ENCODE measurements at places on chromosomes 6 and 20.

DNA sequence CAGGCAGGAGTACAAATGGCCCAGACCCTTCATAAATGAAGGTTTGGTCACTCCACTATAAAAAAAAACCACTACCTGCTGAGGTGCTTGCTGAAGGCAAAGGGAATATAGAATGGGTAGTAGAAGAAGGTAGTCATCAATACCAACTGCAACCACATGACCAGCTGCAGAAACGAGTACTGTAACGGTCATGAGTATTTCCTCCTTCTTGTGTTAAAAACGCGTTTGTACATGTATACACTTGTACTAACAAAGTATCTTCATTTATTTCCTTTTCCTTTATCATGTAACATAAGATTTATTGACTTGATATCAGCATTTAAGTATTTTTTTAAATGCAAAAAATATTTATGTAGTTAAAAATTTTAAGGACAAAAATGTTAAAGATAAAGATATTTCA is 238.6 kb downstream of the TFAP2B start:
- no peak for DNase-seq

DNA sequence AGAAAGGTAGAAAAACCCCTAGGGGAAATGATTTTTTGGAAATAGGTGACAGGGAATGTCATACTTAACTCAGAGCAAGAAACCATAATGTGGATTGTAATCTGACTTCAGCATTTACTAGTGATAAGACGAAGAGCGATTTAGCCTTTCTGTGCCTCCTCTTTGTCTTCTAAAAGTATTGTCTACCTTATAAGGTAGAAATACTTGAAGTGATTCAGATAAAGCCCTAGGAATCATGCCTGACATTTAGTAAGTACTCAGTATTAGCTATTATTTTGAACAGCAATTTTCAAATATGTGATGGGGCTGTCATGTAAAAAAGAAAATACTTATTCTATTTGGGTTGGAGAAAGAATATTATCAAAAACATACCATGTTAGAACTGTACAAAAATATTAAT is 525.9 kb upstream of the EYS start:
- DNase-seq, result no peak

- no peak for DNase-seq
Measured at GRCh38 chr20:17616480-17617211, 46.8 kb downstream of the DSTN start.

DNA sequence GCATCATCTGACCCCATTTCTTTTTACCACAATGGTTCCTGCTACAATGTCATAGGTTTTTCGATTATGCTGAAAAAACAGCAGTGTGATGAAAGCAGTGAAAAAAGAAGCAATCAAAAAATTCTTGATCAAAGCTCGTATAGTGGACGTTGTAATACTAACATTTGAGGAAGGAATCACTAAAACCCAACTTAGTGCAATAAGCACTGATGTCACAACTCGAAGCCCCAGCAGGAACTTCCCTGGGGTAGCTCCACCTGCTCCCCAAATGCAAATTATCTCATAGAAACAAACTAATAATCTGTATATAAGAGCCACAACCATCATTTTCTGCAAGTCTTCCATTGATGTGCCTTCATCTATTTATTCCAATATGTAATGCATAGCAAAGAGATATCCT is 285.6 kb upstream of the SGK1 start:
- DNase-seq, result no peak

DNA sequence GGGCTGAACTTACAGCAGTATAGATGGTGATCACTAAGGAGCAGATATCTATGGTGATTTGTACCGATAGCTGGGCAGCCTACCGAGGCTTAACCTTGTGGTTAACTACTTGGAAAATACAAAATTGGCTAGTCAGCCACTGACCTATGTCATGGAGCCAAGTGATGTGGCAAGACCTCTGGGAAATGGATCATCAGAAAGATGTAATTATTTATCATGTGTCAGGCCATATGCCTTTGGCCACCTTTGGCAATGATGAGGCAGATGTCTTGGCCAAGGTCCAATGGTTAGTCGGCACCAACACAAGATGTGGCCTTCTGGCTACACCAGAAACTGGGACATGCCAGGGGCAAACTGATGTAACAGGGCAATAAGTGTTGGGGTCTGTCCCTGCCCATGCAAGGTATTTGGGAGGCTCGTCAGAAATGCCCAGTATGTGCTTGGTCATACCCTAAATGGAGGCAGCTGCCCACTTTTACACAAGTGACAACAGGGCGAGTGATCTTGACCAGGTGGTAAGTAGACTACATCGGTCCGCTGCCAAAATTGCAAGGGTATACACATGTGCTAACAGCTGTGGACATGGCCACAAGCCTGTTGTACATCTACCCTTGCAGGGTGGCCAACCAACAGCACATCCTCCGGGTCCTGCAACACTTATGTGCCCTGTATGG is 30.1 kb downstream of the HDDC2 start:
- no peak for DNase-seq

- no peak for DNase-seq
Measured at GRCh38 chr20:251354-251753, 6.2 kb upstream of the DEFB132 start.

- no peak for DNase-seq
Measured at GRCh38 chr6:139640921-139641320, 266.5 kb upstream of the CITED2 start.

- no peak for DNase-seq
Measured at GRCh38 chr6:125656287-125656870, 93.1 kb upstream of the HEY2 start.

DNA sequence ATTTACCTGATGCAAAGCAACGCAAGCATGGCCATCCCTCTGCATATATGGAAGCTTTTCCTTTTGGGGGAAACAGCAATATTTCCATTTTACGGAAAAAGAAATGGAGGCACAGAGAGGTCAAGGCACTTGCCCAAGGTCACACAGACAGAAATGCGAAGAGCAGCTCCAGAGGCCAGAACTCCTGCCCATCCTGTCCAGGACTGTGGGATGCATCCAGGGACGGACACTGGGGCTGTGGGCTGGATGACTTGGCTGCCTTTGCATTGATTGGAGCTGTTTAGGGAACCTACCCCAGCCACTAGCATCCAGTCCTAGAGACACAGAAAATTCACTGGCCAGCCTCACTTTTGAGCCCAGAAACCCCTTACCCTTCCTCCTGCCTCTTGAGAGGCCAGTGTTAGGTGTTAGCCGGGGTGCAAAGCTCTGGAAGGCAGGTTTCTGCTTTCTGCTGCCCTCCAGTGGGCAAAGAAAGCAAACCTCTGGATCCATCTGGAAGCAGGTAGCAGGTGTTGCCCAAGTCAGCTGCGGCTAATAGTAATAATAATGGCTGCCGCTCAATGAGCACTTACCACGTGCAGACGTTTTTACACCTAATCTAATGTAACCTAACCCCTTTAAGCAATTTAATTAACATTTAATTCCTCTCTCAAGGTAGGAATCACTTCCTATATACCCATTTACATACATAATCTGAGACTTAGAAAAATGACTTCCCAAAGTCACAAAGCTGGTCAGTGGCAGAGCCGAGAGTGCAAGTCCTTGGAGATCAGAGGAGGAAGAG is 31.7 kb upstream of the CCN5 start:
- peak; percentile 76 for DNase-seq

DNA sequence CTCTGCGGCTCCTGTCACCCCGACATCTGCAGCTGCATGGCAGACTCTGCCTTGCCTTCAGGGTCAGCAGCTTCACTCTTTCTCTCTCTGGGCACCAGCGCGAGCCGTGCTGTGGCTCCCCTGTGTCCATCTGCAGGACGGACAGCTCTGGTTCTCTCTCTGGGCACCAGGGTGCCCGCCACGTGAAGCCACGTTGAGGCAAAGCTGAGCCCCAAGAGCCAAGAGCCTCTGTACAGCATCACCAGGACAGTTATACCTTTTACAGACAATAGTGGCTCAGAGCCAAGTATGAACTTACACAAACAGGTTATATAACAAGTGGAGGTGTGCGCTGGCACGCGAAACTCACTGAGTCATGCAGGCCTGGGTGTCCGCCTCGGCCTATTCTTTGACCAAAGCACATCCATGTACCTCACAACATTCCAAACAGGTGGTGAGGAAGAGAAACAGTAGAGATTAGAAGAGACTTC is 50.8 kb downstream of the FAM50B start:
- no peak for DNase-seq

DNA sequence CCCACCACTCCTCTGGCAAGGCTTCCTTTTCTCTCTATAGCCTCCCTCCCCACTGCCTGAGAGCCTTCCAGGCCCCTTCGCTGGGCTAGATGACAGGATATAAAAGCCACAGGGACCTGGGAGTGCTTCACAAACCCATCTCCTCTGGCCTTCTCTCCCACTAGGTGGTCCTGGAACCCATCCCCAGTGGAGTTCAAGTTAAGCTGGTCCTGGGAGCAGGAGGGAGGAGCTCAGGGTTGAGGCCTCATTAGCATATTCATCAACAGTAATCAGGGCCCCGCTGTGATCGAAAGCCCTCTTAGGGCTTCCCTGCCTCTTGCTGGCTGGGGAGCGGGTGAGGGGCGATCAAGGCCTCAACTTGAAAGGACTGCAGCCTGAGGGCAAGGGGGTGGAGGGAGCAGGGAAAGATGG is 9.1 kb downstream of the EBF4 start:
- no peak for DNase-seq

DNA sequence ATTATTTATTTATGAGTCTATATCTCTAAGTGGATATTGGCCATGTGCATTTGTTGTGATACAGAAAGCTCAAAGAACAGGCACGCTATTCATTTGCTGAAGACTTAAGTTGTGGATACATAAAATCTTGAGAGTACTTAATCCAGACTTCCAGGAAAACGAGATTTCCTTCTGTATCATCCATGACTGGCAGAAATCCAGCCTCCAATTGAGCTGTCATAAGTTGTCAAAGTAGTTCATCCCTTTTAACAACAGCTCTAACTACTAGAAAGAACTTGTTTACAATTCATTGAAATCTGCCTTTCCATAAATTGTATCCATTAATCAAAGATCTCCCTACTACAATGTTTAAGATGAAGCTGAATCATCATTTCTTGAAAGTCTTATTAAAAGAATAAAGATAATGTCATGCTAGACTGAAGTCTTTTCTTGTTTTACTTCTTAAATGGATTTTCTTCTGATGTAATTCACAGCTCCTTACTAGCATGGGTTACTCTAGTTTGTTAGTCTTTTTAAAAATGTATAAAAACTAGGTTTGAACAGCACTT is 447.3 kb upstream of the CITED2 start:
- no peak for DNase-seq

DNA sequence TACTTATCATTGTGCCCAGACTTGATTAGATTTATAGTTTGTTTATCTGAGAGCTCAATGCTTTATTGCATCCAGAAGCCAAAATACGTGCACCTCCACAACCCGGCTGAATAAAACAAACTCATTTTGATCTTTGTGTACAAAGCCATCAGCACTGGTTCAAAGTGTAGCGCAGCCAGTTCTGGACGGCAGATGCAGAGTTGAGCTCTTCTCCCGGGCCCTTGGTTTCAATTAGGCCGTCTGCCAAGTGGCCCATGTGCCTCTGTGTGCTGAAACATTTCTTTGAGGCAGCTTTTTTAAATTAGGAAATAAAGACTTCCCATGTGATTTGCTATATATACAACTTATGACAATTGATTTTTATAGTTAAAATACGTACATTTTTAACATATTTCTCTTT is 96.2 kb upstream of the RSPO3 start:
- DNase-seq, result no peak

GRCh38 chr6:35094183-35094582 is 47.0 kb downstream of the TCP11 start:
- DNase-seq, result no peak

DNA sequence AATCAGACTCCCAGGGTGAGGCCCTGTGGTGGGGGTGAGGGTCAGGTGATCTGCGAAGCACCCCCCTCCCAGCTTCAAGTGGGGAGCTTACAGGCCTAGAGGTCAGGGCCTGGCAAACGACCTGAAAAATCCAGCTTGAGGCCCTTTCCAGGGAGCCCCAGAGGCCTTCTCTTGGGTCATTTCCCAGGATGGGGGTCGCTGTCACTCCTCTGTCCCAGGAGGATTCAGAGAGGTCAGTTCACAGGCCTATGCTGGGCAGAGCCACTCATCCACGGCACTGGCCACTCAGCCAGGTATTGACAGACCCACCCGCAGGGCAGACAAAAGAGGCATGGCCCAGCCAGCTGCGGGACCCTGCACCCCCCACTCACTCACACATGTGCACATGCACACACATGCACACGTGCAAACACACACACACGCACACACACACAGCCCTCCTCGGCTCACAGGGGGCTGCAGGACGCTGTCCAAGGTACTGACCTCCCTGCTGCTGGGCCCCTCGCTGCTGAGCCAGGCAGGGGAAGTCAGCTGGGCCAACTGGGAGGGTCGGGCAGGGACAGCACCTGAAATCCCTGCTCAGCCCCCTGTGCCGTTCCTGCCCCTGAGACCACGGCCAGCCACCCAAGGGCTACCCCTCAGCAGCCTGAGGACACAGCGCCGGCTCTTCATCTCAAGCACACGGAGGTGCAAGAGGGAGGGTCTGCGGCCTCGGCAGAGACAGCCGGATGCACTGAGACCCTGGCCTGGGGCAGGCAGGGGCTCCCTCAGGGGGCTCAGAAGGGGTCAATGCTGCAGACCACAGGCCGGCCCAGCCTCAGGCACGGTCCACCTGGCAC is 113.8 kb downstream of the TAF4 start:
- DNase-seq, result no peak

- DNase-seq, result no peak
Measured at GRCh38 chr6:6678185-6678671, 89.7 kb downstream of the LY86 start.

GRCh38 chr20:35267092-35267491 is 10.8 kb downstream of the MMP24OS start:
- DNase-seq, result no peak

DNA sequence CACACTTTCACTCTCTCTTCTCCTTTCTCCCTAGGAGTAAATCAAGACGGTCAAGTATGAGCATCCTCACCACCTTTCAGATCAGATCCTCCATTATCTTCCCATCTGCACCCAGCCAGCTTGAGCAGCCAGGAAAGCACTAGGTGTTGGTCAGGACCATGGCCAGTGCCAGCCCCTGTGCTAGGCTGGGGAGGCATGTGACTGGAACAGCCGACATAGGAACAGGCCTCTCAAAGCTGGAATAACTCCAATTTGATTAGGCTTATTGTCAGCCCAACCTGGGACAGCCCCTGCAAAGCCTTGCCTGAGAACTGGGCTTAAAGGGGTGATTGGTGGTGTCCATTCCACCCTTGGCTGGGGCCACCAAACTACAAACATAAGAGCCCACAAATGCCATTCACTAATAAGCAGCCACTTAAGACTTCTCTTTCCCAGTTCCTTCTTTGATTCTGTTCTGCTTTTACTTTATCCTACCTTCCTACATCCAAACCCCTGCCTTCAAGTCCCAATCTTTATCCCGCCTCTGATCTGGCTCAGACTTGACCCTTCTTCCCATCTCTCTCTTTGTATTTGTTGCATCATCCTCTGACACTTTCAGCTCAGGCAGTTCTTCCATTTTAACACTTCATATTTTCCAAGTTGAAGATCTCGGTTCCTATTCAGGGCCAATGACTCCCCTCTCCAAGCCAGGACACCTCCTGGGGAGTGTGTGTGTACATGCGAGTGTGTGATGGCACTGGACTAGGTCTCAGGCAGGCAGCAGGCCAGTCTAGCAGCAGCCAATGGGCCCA is 4.5 kb upstream of the TREM2 start:
- DNase-seq, result no peak

- no peak for DNase-seq
Measured at GRCh38 chr6:3861424-3861823, 12.3 kb downstream of the FAM50B start.
